Foreskin keratinocyte (primary cell): ENCODE measurements at places on chromosomes 2 and 18. TPM values are rescaled to one million over a fixed set of nuclear protein-coding genes. Genes with fewer than 3 reads are reported as not detected.

The ZC3H15 gene
- total RNA-seq, result 89.8 and 98.0 TPM in 2 replicates

The RSAD2 gene
- 2.3 and 4.4 TPM in 2 replicates for total RNA-seq

The REEP1 gene
- total RNA-seq, result 0.11 and 0.14 TPM in 2 replicates

The NT5DC4 gene
- 0.07 TPM in 1 of 2 replicates, not detected in the other for total RNA-seq

The SLC11A1 gene
- total RNA-seq, result 0.81 and 1.0 TPM in 2 replicates

The ARHGAP28 gene
- total RNA-seq, result 0.21 and 0.24 TPM in 2 replicates

The CYP27A1 gene
- total RNA-seq, result 0.44 and 0.56 TPM in 2 replicates
